ENCODE measurements at places on chromosomes 2 and 18.

- no peak for DNase-seq
Observed at GRCh38 chr18:68734308-68734707, 19.4 kb upstream of the TMX3 start.

GRCh38 chr2:205747829-205748386 lies 65.6 kb downstream of the NRP2 start:
- DNase-seq: no peak

DNA sequence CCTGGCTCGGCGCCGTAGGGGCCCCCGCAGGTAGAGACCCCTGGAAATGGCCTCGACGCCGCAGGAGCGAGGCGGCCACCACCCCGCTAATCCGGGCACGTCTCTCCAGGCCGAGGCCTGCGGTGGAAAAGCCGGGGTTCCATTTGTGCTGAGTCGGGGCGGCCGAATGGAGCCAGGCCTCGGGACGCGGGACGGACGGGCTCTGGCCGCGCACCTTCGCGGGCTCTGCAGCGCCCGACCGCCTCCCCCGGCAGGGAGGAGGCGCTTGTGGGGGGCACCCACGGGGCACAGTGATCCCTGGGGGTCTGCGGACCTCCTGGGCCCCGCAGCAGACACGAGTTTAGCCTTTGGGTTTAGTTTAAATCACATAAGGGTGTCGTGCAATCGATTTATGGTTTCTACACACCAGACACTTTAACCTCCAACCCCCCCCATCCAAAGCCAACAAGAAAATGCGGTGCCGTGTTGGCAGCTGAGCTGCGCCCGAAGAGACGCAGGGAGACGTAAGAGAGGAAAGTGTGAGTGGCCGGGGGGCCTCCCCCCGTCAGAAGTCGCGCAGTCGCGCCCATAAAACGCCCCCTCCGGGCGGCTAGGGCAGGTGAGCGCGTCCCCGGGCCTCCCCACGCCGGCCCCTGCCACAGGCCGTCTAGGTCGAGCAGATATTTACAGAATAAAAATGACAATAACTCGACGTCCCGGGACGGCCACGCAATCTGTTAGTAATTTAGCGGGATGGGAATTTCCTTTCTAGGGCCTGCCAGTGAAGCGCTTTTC lies 1.0 kb upstream of the NFATC1 start:
- DNase-seq: no peak

DNA sequence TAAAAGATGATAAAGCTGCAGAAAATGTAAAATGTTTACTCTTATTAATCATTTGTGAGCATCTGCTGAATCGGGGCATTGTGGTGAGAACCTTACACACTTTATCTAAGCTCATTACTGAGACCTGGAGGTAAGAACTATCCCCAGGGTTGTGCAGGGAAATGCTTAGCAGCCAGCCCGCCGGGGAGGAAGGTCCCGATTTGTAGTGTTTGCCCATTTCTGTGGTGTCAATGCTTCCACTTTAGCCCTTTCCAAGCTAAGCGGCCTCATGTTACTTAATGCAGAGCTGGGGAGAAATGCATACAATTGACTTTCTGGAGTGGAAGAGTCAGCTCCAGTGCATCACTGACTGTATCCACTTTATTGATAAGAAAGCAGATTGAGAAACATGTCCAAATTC lies 20.8 kb upstream of the KCNK3 start:
- no peak for DNase-seq

GRCh38 chr2:144858211-144858610 lies 338.3 kb upstream of the ZEB2 start:
- DNase-seq: no peak

DNA sequence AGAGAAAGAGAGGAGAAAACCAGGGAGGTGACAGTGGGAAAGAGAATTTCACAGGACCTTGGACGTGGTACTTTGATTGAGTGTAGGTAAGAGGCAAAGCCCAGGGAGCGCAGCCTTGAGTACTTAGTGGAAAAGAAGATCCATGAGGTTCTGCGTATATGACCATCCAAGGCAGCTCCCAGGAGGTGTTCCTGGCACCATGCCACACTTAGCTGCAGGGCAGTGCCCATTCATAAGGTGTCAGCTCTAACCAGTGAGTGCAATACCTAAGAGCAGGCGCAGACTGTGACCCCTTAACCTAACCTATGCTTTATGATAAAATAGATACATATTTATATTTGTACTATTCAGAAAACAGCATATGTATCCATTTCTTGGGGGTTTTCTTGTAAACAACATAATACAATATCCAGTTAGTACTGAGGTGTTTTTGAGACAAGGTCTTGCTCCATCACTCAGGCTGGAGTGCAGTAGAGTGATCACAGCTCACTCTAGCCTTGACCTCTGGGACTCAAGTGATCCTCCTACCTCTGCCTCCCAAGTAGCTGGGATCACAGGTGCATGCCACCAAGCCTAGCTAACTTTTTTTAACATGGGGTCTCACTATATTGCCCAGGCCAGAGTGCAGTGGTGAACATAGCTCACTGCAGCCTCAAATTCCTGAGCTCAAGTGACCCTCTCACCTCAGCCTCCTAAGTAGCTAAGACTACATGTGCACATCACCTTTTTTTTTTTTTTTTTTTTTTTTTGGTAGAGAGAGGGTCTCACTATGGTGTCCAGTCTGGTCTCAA lies 174.6 kb downstream of the GFPT1 start:
- no peak for DNase-seq

- no peak for DNase-seq
Observed at GRCh38 chr18:64091526-64091925, 57.4 kb downstream of the LINC00305 start.
